ENCODE measurements at places on chromosomes 6 and 20. TPM values are rescaled to one million over a fixed set of nuclear protein-coding genes. Genes with fewer than 3 reads are reported as not detected.

- no peak for DNase-seq
Measured at GRCh38 chr6:35392773-35393672, 50.7 kb downstream of the PPARD start.

The FYN gene
- 109 TPM for total RNA-seq

DNA sequence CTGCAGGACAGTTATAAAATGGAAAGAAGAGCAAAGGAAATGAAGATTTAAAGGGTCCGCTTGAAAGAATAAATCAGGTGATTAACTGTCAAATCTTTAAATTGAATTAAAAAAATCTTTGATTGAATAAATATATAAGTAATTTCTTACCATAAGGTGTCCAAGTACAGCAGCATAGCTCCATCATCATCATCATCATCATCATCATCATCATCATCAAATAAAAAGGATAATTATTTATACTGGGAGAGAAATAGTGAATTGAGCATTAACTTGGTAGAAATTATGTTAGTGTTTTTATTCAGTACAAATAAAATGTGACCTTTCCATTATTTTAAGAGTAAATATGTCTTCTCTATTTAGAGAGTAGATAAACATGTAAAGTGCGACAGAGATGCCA lies 745.6 kb upstream of the MARCKS start:
- DNase-seq, result no peak

The JPH2 gene
- total RNA-seq, result 46.6 TPM

The EPM2A gene
- total RNA-seq, result 12.2 TPM

DNA sequence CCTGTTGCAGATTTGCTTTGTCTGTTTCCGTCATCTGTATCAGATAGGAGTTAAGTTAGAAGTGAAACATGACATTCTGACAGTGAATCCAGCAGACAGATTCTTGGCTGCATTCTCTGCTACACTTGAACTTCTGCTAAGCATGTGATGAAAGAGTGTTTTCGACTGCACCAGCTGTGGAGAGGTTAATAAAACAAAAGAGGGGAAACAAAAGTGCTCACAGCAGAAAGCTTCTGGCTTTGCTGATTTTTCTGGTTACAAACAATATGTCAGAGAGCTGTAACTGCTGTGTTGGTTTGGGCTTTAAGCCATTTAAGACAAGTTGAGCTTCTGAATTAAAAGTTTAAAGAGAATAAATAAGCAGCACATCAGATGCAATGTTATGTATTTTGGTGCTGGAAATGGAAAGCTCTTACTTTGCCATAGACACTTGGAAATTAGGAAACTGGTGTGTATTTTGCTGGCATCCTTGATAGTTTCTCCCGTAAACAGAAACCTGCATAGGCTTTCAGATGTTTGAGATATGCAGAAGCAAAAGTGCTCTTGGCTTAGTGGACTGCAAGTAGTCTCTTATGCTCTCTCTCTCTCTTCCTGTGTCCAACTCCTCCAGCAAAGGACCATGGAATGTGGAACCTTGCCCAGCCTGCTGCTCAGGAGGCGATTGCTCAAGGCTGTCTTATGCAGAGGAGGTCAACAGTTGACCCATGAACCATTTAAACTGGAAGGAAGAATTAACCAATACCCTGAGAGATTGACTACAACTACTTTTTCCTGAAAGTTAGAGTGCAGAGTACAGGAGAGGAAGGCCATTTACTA lies 104.9 kb downstream of the RPS12 start:
- DNase-seq, result no peak

- no peak for DNase-seq
Measured at GRCh38 chr20:50837532-50838321, 42.9 kb downstream of the BCAS4 start.

- no peak for DNase-seq
Measured at GRCh38 chr20:24729896-24730605, 219.0 kb upstream of the CST7 start.

DNA sequence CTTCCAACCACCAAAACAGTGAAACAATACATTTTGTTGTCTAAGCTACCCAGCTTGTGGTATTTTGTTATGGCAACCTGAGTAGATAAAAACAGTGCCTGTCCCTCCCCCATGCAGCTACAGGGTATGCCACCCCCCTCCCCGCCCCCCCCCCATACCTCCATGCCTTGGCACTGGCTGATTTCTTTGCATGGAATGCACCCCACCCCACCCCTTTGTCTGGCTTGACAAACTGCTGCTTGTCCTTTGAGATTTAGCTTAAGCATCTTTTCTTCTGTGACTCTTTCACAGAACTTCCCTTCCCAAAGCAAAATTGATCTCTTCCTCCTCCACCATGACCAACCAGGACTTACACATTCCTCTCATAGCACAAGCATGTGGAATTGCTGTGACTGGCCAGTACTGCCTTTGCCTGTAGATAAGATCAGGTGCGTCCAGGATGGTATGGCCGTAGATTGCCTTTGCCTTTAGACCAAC lies 64.6 kb upstream of the ADGRF1 start:
- no peak for DNase-seq

DNA sequence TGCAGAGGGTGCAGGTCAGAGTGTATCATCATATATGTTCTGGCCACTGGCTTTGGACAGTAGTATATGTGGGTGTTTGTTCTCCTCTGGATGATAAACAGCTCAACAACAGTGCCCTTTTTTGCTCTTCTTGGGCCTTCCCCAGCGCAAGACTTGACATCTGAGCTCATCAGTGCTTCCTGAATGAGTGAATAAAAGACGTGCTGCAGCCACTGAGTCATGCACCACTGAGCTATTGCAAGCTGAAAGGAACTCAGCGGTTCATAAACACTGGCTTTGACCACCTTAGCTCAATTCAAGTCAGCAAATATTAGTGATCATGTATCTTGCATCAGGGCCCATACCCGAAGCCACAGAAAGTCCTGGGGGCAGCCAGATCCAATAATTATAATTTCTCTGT lies 105.3 kb upstream of the KCNG1 start:
- no peak for DNase-seq

GRCh38 chr6:135465903-135466302 lies 31.6 kb downstream of the AHI1 start:
- no peak for DNase-seq

GRCh38 chr6:121297694-121298093 lies 36.6 kb downstream of the TBC1D32 start:
- no peak for DNase-seq

The SOX18 gene
- total RNA-seq, result 2.1 TPM

GRCh38 chr6:12776291-12776690 lies 59.7 kb downstream of the PHACTR1 start:
- no peak for DNase-seq

GRCh38 chr6:14676977-14677781 lies 559.6 kb downstream of the CD83 start:
- no peak for DNase-seq

GRCh38 chr6:77633993-77634715 lies 18.7 kb upstream of the MEI4 start:
- DNase-seq, result no peak

DNA sequence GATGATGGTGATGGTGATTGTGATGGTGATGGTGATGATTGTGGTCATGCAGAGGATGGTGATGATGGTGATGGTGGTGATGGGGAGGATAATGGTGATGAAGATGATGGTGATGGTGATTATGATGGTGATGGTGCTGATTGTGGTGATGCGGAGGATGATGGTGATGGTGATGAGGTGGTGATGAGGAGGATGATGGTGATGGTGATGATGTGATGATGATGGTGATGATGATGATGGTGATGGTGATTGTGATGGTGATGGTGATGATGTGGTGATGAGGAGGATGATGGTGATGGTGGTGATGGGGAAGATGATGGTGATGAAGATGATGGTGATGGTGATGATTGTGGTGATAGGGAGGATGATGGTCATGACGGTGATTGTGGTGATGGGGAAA lies 333.7 kb downstream of the CDH4 start:
- DNase-seq, result no peak

DNA sequence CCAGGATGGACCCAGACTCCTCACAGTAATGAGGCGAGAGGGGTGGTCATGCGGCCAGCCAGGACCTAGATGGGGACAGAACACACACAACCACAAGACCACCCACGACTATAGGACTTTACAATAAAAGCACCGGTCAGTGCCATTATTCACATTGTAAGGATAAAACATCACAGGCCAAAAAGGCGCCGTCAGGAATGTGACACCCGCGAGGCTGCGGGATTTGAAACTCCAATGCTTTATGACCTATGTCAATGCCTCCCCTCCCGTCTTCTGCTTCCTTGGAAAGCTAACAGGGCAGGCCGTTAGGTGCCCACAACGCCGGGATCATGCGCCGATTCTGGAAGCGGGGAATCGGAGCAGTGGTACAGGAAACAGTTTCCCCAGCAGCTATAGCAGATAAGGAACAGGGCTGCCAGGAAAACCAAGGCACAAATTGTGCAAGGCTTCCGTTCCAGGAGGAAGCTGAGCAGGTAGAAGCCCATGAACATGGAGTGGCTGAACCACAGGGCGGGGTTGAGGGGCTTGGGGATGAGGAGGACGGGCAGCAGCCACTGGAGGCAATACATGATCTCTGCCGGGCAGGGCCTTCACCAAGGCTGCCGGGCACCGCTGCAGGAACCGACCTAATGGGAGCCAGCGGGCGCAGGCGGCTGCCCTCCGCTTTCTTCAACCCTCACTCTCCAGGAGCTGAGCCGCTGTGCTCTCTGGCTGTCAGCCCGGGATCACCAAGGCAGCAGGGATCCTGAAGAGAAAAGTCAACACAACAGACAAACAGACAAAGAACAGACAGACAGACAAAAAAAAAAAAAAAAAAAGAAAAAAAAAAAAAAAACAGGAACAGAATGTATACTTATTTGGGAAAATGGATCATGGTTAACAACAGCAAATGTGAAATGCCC lies 2.2 kb upstream of the NNAT start:
- no peak for DNase-seq

The LPIN3 gene
- total RNA-seq, result 3.3 TPM

- no peak for DNase-seq
Measured at GRCh38 chr6:54206510-54206909, 95.3 kb downstream of the MLIP start.

GRCh38 chr6:29737707-29738630 lies 14.7 kb downstream of the HLA-F start:
- no peak for DNase-seq

DNA sequence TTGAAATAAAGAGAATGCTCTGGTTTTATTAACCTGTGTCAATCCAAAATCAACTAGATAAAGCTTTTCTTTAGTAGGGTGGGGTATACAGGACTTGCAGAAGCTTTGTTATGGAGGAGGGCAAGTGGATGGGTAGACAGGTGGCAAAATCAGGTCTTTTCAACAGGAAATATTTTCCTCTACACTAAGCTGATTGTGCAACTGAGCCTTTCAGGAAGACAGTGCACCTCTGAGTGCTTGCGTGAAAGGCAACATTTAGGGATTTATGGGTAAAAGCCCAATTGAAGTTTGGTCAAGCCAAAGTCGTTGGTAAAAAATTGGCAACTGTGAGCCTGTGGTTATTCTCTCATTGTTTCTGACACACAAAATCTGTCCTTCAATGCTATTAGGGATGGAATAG lies 23.8 kb upstream of the TUBB2A start:
- DNase-seq, result no peak

- no peak for DNase-seq
Measured at GRCh38 chr6:126118058-126118755, 131.9 kb downstream of the TRMT11 start.

All from chondrocyte (in vitro differentiated cells).